ENCODE measurements at places on chromosomes 12 and 14. TPM values are rescaled to one million over a fixed set of nuclear protein-coding genes. Genes with fewer than 3 reads are reported as not detected.

PRKD1 gene
- 7.9 TPM for total RNA-seq

CD163 gene
- not detected for total RNA-seq

SPX gene
- total RNA-seq, result 203 TPM

ATP5F1B gene
- total RNA-seq, result 909 TPM

GRCh38 chr12:88878295-88878694 is 298.0 kb upstream of the KITLG start:
- no peak for DNase-seq

DNA sequence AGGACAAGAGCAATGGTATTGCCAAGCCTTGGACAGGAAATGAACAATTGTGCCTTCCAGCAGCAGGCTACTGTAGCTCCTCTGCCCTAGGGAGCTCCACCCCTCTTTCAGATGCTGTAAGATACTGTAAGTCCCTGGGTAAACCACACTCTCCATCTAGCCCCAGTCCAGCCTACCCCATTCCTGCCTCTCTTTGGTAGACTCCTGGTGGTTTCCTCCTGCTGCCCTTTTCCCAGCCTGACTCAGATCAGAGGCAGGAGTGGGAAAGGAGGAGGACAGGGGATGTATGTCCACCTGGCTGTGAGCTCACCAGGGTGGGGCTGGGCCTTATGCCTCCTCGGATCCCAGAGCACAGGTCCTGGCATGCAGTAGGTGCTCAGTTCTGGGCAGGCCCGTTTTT is 174.6 kb downstream of the ESRRB start:
- peak; percentile 95 for DNase-seq

GRCh38 chr14:35121026-35121886 is 534 bp downstream of the PPP2R3C start:
- DNase-seq, result no peak

GRCh38 chr12:117514016-117514415 is 152.6 kb upstream of the NOS1 start:
- DNase-seq, result no peak

DNA sequence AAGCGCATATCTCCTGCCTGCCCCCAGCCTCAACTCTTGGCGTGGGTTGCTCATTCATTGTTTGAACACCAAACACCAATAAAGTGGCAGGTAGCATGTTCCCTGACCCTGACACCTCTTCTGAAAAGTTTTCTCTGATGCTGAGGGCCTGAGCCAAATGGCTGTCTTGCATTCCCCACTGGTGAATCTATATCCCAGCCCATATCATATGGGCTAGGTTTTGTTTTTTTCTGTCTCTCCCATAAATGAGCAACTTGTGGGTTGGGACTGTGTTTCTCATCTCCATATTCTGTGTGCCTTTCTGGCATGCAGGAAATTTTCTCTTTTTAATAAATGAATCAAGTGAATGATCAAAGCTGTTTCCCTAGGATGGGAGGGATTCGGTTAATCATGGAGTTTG is 5.0 kb downstream of the MYO1A start:
- no peak for DNase-seq

GRCh38 chr14:68784226-68784910 is 8.5 kb downstream of the ZFP36L1 start:
- peak; percentile 36 for DNase-seq

- DNase-seq, result no peak
These were observed 4.2 kb upstream of the GRIP1 start for GRCh38 chr12:66683073-66683472.

- DNase-seq, result no peak
These were observed 31.7 kb upstream of the NINJ2 start for GRCh38 chr12:694734-695503.

GRCh38 chr12:12943586-12944260 is 8.2 kb downstream of the GPRC5D start:
- DNase-seq, result no peak

- DNase-seq, result no peak
These were observed 95.4 kb downstream of the CCER1 start for GRCh38 chr12:90859591-90859990.
